ENCODE measurements at places on chromosomes 6 and 20.

DNA sequence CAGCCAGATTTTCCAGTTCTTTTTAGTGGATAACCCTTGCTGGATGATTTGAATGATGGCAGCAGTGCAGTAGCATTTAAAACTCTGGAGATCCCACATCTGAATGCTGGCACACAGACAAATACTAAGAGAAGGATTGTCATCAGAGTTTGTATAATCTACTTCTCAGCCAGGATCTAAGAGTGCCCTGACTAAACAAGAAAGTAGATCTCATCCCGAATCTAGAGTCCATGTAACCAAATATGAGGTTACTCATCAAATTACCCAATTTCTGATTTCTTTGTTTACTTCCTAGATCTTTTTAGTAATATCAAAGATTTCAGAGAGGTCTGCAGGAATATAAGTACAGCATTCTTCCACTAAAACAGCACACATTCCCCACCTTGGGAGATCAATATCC lies 7.8 kb downstream of the TMC2 start:
- DNase-seq = no peak

DNA sequence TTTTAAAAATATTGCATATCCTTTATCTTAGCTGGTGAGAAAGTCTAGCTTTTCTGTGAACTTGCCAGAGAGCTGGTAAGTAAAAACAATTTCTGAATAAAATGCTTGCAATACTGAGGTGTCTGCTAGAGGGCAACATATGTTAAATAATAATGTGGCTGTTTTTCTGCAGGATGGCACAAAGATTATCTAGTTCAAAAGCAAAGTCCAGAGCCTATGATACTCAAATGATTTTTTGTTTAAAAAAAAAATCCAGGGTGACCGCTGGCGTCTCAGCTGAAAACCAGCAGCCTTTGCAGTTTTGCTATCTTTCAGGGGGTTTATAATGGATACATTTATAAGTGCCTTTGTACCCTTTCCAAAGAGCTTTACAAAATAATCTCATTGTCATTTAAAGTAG lies 194.9 kb downstream of the PHACTR1 start:
- DNase-seq = no peak

DNA sequence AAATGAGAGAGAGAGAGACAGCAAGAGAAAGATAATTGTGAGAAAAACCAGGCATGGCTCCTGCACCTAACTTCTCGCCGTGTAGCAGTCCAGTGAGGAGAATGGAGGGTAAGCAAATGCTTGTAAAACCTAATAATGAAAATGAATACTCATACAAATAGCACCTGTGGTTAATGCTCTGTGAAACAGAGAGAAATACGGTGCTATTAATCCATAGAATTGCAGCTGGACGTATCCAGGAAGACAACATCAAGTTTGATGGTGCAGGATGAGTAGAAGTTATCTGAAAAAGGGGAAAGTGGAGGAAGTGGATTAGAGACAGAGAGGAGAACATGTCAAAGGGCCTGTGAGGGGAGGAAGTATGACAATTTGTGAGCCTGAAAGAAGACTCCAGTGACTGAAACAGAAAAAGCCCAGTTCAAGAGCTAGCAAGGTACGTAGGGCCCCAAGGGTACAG lies 89.4 kb upstream of the PAK5 start:
- no peak for DNase-seq

DNA sequence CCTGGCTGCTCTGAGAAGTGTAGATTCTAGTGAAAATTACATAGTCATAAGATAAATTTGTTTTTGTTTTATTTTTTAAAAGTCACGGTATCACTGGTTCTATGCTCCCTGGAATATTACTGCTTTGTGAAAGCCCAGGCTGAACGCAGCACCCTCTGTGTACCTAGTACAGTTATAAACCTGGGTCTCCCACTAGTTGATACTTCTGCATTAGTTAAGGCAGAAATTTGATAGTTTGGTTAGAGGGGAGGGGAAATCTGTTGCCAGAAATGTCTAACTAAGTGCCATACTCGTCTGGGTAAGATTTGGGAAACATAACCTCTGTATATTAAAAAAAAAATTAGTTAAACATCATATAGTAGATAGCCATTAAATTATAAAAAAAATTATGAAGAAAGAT lies 110.6 kb upstream of the TRAF3IP2 start:
- no peak for DNase-seq

- no peak for DNase-seq
Measured at GRCh38 chr20:49179368-49180277, 8.5 kb downstream of the STAU1 start.

DNA sequence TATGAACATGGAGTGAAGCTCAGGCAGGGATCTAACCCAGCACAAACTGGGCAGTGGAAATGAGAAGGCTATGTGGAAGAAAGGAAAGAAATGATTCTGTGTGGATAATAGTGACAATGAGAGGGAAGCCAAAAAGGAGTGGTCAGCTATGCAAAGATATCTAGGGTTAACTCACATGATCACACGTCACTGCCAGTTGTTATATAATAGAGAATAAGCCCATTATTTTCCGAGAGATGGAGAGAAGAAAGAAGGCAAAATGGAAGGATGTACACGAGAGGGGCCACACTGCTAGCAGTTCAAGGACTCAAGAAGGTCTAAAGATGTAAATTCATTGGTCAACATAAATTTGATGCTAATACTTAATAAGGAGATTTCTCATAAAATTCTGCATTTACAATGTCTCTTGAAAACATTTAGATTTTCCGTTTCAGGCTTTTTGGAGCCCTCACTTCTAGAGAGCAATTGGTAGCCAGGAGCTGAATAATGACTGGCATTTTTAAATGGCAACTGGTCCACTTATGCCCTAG lies 18.8 kb upstream of the RCAN2 start:
- no peak for DNase-seq

- no peak for DNase-seq
Measured at GRCh38 chr6:89787660-89788328, 31.8 kb downstream of the MDN1 start.

DNA sequence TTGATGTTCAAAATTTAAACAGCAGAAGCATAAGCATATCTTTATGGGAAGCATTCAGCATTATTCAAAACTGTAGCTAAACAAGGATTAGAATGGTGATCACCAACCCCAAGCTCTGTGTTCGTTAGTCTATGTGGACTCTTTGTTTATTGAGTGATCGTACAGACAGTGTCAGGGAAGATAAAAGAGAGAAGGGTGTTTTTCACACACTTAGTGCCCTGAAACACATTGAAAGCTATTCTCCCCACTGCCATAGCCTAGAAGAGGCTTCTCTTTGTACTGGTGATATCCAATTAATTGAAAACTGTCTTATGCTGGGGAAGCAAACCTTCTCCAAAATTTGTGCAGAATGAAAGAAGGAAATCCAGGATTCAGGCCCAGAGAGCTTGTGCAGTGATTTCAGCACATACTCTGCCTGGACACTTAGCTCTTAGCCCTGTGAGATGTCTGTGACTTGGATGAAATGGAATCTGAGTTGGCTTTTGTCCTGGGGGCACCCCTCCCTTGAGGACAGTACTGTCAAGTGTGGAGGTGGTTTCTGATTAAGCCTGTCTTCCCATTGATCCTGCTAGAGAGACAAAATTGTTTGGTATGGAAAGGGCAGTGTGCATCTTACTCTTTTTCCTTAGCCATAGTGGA lies 125.7 kb upstream of the MTHFD1L start:
- no peak for DNase-seq

GRCh38 chr20:60209048-60209447 lies 250.8 kb downstream of the CDH26 start:
- no peak for DNase-seq

DNA sequence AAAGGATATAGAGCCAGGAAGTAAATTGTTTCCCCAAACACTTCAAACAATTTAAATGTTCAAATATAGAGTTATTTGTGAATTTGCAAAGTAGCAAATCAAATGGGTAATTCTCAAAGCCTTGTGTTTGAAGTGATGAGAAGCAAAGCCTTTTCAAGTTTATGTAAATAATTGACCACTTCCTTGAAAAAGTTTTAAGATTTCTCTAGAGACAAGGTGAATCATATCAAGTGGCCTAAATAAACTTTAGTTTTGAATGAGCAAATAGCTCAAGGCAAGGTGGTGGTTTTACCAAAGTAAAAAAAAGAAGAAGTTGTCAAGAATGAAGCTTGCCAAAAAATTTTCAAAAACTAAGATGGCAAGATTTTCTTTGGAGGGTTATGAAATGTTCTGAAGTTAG lies 42.6 kb upstream of the IFNGR1 start:
- no peak for DNase-seq

DNA sequence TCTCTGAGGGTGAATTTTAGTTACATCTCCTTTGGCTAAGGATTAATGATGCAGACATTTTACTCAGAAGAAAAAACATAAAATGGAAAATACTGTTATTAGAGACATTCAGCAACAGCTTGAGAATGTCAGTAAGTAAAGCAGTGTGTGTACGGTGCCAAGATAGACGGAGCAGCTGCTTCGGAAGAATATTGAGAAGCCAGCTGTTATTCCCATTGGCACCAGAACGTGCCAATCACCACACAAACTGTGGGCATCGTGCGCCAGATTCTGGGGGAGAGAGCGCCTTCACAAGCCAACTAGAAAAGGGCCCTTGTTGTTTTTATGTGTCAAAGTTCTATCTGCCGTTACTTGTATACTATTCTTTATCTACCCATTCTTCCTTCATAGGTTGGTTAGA lies 163.4 kb downstream of the MTFR2 start:
- DNase-seq = no peak

GRCh38 chr6:34484899-34485298 lies 19.0 kb downstream of the PACSIN1 start:
- peak; percentile 14 for DNase-seq

- no peak for DNase-seq
Measured at GRCh38 chr20:57450419-57450818, 59.2 kb downstream of the RBM38 start.

- DNase-seq = no peak
Measured at GRCh38 chr6:17968876-17969275, 18.6 kb downstream of the KIF13A start.

GRCh38 chr6:17416806-17417205 lies 23.4 kb downstream of the CAP2 start:
- DNase-seq = no peak

GRCh38 chr6:148436466-148436865 lies 93.8 kb downstream of the SASH1 start:
- no peak for DNase-seq

DNA sequence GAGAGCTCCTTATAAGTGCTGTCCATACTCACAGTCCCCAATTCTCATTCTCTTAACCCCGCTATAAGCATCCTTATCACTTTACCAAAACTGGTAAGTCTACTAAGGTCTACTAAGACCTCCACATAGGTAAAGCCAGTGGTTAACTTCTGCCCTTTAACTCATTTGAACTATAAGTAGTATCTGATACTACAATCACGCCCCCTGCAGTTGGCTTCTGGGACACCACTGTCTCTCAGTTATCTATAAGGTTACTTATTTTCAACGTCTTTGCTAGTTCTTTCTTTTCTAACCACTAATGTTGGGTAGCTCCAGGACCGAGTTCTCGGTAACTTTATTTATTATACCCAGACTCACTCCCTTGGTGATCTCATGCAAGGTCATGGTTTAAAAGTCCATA lies 142.6 kb downstream of the ARHGAP18 start:
- DNase-seq = no peak

GRCh38 chr6:44679438-44680201 lies 292.1 kb downstream of the CDC5L start:
- DNase-seq = no peak

DNA sequence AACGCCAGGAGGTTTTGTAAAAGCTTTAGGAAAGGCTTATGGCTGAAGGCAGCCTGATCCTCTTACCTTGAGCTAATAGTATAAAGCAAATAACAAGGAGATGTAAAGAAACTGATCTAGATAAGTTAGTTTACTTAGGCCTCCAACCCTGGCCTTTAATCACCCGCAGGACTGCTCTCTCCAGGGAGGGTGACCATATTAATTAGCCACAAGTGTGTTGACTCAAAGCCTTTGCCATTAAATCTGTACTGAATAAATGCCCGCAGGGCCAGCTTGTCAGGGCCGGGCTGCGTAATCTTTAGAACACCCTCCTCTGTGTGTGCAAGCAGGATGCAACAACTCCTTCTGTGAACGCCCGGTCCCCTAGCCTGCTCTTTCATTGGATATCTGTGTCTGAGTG lies 6.1 kb upstream of the PRSS16 start:
- DNase-seq = no peak

- DNase-seq = no peak
Measured at GRCh38 chr6:91664327-91664959, 1077.6 kb upstream of the MAP3K7 start.

- no peak for DNase-seq
Measured at GRCh38 chr6:98945311-98946115, 2.2 kb downstream of the FBXL4 start.

DNA sequence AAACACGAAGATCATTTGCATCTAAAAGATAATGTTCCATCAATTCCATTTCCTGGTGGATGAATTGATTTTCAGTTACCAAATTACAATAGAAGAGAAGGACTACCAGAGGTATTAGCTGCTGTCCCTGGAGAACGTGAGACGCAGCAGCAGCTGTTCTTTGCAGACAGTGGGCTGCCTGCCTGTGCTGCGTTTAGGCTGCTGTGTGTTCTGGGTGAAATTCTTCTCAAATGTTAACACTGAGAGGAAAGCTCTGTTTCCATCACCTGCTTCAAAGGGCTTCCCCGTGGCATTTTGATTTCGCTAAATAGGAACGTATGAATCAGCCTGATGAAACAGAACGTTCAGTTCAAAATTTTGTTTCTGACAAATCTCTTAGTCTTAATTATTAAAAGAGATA lies 362.2 kb downstream of the C6orf118 start:
- DNase-seq = no peak

DNA sequence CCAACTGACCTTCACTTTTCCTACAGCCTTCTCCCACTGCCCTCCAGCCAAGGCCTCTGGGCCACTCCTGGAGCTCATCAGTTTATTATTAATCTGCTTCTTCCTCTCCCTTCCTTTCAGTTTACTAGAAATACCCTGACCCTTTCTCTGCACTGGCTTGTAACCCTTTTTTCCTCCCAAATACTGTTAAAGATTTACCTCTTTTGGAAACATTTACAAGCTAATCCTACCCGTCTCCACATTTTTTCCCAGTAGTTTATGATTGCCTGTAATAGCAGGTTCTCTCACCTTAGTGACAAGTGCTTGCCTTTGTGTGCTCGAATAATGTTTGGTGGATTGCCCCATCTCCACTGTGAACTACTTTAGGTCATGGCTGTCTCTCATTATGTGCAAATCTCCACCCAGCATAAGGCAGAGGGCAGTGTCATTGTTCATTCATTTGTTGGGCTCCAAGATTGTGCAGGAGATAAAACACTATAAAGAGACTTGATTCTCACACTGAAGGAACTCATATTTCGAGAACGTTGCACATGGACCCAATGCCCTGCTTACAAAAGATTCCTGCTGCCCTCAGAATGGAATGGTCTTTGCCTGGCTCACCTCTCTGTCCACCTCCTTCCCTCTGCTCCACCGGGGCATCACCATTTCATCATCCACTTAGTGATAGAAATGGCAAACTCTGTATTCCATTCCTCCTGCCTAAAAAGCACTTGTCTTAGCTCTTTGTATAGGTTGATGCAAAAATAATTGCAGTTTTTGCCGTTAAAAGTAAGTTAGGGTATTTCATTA lies 491.1 kb downstream of the UTRN start:
- DNase-seq = no peak

- peak; percentile 93 for DNase-seq
Measured at GRCh38 chr20:58388882-58389323, at the start of gene VAPB. Gene VAPB (plus strand): TSS chr20:58389229. CDS start chr20:58389460, 231 bp downstream.

- no peak for DNase-seq
Measured at GRCh38 chr6:36890112-36890663, 4.4 kb downstream of the C6orf89 start.

GRCh38 chr20:3755269-3755668 lies 12.3 kb downstream of the ADISSP start:
- DNase-seq = no peak

- no peak for DNase-seq
Measured at GRCh38 chr6:2244261-2245102, 923 bp downstream of the GMDS start.

GRCh38 chr6:154169193-154169847 lies 130.3 kb downstream of the OPRM1 start:
- DNase-seq = no peak

All from activated naive CD4-positive, alpha-beta T cell (primary cell).